NCI-H510A (cell line): ENCODE measurements at places on chromosomes 5 and 9.

DNA sequence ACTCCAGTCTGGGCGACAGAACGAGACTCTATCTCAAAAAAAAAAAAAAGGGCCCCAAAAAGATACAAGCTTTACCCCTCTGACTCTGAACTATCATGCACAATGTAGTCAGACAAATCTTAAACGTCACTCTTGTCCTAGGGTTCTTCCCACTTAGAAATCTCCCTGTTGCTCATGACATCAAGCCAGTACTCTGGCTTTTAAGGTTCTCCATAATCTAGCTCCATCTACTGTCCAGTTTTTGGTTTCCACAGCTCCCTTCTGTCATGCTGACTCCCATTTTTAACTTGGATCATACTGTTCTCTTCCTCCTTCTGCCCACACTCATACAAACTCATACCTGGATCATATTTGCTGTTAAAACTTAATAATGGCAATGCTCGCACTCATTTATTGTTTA, 156.7 kb upstream of the TLX3 start:
- no peak for DNase-seq

- DNase-seq = no peak
These were observed 290.8 kb downstream of the MED10 start for GRCh38 chr5:6087576-6087975.

GRCh38 chr9:35452481-35452880, 37.4 kb upstream of the RUSC2 start:
- DNase-seq = no peak

DNA sequence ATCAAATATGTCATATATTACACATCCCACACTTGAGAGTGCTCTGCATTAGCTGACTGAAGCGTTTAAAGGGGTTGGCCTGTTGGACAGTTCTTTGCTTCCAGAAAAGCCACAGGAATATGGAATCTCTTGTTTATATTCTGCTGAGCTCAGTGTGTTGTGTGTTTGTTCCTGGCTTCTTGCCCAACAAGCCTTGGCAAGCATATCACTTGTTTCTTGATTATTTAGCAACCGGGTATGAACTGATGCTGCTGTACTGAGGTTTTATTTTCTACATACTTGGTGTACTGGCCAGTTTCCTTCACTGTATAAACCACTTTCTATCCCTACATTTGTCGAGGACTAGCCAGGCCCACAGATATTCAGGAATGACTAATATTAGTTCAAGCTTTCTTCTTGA, 378.9 kb downstream of the KCTD16 start:
- no peak for DNase-seq

GRCh38 chr5:13780081-13780480, 164.4 kb downstream of the DNAH5 start:
- DNase-seq = no peak

DNA sequence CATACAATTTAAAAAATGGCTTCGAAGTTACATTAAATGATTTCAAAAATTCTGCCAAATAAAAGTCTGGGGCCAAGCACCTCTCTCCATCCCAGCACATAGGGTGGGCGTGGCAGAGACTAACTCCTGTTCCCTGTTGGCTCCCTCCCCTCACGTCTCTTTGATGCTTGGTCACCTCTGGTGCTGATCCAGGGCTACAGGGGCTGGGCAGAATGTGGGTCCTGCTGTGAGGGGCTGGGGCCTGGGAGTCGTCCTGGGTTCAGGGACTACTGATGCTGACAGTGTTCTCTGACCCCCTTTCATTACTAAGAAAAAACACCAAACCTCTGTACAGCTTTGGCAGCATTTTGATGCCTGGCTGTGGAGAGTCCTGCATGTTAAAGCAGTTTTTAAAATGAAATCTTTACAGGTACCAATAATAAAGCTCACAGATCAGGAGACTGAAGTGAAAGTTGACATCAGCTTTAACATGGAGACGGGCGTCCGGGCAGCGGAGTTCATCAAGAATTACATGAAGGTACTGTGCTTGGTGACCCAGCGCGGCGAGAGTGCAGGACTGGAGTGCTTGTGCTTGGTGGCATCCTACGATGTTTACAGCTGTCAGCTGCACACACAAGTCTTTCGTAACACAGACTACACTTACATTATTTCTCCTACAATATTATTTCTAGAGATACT, 29.0 kb downstream of the TENT4A start:
- no peak for DNase-seq

- DNase-seq = no peak
These were observed 123.3 kb downstream of the ST8SIA4 start for GRCh38 chr5:100779669-100780375.

- DNase-seq = no peak
These were observed 623.3 kb downstream of the HINT1 start for GRCh38 chr5:130541617-130542221.

GRCh38 chr9:106482733-106483132, 380.2 kb upstream of the ZNF462 start:
- no peak for DNase-seq
